Stimulated activated effector memory CD8-positive, alpha-beta T cell treated with anti-CD3 and anti-CD28 coated beads, Interleukin-12 subunit alpha, Interleukin-12 subunit beta, amount 100 ng/mL, for 72 hours (primary cell): ENCODE measurements at places on chromosomes 16 and 17.

GRCh38 chr17:82647593-82648164 is 565 bp downstream of the WDR45B start:
- peak; percentile 44 for DNase-seq

DNA sequence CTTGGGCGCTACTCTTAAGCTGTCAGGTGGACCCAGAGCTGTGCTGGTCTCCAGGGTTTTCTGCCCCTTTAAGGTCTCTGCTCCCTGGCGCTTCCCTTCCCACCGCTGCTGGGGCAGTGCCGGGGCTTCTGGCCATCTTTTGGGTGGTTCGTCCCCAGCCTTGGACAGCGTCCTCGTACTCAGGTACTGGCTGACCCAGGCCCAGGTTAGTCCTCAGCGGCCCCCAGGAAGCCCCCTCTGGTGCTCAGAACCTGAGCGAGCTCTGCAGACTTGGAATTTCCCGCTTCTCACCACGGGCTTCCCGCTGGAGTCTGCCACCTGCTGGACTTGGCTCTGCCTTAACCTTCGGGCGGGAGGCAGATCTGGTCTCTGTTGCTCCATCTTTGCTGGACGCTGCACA is 94.1 kb upstream of the ZNF750 start:
- DNase-seq: no peak

- peak; percentile 60 for DNase-seq
Observed at GRCh38 chr16:3458278-3458851, 14.9 kb downstream of the NAA60 start.

DNA sequence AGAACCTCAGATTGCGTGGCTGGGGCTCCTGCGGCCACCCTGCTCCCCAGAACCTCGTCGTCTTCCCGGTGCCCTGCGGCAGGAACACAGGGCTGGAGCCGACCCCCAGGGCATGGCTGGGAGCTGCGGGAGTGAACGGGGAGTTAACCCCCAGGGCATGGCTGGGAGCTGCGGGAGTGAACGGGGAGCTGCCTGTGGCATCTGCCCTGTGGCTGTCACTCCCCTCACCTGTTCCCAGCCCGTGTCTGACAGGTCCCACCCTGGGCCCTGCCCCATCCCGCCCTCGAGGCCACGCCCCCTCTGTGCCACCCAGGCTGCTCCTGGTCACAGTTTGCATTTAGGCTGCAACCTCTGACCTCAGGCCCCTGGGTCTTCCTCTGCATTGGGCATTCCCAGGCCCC is 39.4 kb upstream of the ACSF3 start:
- no peak for DNase-seq

- no peak for DNase-seq
Observed at GRCh38 chr17:82103553-82104451, 5.8 kb upstream of the FASN start.

GRCh38 chr17:80461528-80462160 is 14.8 kb downstream of the NPTX1 start:
- no peak for DNase-seq

DNA sequence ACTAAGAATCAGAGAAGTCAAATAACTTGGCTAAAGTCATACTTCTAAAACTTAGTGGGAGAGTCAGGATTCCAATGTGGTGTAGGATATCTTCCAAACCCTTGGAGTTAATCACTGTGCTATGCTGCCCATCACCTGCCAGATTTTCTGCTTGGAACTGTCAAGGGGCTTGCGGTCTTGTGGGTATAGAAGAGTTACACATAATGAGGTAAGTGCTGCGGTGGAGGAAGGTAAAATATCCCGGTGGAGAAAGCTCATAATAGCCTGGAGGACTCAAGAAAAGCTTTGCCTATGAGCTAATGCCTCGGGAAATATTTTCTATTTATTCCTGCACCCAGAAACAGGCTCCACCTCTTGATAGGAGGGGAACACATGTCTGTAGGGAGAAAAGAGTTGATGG is 195.6 kb downstream of the UTP18 start:
- no peak for DNase-seq

- no peak for DNase-seq
Observed at GRCh38 chr16:28835864-28836760, 10.0 kb downstream of the TUFM start.

DNA sequence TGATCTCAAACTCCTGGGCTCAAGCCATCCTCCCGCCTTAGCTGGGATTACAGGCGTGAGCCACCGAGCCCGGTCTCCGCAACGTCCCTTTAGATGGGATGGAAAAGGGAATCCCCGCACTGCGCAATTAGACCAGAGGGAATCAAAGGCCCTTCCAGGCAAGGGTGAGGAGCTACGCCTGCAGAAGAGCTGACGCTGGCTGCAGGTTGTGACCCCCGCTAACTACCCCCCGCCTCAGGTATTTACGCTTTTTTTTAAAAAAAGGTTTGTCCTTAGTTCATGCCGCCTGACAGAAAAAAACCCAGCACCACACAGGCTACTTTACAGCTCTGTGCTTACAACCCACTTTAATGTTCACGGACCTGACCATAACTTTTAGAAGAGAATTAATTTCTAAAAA is 26.9 kb downstream of the ZCCHC14 start:
- DNase-seq: no peak

DNA sequence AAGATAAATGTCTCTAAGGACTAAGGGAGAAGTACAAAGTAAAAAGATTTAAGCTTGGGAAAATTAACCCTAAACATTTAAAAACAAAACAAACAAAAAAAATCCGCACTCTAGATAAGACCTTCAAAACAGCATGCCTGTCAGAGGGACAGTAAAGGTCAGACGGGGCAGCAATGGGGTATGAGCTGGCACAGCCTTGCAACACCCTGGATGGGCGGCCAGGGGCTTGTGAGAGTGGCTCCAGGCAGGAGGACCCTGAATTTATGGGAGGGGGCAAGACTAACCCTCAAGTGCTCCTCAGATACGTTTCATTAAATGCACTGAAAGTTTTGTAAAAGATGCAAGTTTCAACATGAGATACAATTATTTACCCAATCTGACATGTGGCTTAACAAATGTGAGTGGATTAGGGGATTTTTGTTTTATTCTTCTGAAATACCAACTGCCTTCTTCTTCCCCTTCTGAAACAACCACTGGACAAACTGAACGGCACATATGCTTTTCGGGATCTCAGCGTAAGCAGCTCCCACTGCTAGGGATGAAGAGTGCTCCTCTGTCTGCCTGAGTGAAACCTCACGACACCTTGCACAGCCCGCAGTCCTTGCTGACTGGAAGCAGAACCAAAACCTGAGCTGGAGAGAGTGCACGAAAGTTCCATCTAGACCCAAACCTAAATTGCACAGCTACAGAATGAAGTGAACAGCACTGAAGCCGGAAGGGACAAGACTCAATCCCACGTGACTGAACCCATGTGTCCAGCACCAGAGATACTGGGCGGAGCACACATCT is 128.4 kb downstream of the ANKRD11 start:
- DNase-seq: no peak

DNA sequence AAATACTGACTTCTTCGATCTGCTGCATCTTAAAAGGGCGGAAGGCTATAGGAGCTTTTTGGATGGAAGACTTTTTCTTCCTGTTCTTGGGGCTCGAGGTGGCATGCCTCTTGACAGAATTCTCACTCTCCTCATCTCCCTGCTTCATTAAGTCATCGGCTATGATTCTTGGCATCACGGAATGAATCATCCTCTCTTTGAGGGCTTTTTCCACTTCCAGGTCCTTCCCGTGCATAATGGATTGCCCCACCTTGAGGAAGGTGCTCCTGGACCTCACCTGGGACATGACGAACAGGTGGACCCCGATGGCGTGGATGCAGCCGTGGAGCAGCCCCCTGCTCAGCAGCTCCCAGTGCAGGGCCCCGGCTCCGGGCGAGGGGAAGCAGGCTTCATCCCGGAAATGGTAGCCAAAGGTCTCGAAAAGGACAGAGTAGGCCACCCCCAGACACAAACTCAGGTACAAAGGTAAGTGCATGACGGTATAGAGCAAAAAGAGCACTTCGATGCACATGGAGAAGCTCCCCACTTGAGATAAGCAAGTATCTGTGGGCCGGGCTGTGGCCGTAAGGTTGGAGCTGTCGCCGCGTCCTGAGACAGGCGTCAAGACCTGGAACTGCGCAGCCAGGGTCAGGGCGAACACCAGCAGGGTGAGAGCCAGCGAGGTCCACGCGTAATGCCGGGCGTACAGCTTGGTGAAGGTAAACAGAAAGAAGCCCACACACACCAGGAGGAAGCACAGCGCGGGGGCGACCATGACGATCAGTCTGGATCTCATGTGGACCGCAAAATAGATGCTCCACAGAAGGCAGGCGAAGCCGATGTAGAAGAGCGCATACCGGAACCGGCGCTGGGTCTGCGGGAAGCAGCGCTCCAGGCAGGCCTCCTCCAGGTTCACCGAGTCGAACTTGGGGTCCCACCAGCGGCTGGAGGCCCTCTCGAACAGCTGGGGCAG is 1.7 kb downstream of the ADCY9 start:
- no peak for DNase-seq
